Activated T-helper 1 cell treated with Interleukin-2 at 50 U/mL for 16 hours (primary cell): ENCODE measurements at places on chromosomes 6 and 20.
A peak's percentile ranks its signal among the peaks of the same experiment; 100 is the strongest.

DNA sequence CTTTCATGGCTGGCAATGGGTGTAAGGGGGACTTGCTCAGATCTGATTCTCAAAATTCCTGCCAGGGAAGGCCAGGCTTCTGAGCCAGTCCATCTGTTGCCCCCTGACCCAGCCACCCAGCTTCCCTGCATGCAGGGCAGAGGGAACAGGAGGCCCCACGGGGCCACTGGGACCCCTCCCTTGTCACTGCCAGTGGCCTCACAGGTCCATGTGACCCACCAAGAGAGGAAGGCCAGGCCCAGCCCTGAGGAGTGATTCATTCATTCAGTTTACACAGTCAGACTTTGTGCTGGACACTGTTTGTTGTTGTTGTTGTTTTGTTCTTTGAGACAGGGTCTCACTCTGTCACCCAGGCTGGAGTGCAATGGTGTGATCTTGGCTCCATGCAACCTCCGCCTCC is 39.5 kb downstream of the UBE2V1 start:
- no peak for DNase-seq

- no peak for DNase-seq
Observed at GRCh38 chr6:40556023-40556422, 31.1 kb downstream of the LRFN2 start.

DNA sequence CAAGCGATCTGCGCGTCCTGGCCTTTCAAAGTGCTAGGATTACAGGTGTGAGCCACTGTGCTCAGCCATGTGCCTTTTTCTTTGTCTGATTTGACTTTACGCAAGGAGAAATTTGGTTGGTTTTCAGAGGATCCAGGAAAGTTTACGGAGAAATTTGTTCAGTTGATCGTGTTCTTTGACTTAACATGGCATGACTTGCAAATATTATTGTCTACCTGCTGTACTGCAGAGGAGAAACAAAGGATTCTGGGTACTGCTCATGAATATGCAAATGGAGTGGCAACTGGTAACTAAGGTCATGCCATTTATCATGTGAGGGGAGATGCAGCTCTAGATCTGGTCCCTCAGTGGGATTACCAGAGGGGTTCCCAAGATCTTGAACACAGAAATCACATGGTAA is 68.8 kb upstream of the CHD6 start:
- DNase-seq: no peak

DNA sequence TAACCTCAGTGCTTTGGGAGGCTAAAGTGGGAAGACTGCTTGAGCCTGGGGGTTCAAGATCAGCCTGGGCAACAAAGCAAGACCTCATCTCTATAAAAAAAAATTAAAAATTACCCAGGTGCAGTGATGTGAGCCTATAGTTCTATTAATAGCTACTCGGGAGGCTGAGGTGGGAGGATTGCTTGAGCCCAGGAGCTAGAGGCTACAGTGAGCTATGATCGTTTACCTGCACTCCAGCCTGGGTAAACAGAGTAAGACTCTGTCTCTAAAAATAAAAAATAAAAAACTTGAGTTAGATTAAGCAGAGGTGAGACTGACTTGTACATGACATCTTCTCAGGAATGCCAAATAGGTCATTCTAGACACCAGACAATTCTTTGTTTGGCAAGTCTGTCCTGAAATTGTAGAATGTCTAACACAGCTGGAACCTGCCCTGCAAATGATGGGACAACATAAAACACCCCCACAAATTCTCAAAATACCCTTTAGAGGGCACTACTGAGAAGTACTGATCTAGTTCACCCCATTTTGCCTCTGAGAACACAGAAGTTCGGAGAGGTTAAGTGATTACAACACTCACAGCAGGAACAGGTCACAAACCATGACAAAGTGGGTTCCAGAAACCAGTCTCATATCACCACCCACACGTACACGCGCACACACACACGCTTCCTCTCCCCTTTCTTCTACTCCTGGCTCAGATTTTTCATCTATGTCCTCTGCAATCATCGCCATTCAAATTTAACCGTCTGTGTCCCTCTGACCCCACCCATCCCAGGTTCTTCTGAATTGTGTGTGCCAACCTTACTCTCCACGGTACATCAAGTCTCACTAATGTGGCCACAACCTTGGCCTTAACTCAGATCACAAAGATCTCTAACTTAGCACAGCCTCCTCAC is 38.3 kb downstream of the ARHGAP18 start:
- DNase-seq: peak; percentile 9

GRCh38 chr6:157244780-157245179 is 78.5 kb downstream of the TMEM242 start:
- no peak for DNase-seq

DNA sequence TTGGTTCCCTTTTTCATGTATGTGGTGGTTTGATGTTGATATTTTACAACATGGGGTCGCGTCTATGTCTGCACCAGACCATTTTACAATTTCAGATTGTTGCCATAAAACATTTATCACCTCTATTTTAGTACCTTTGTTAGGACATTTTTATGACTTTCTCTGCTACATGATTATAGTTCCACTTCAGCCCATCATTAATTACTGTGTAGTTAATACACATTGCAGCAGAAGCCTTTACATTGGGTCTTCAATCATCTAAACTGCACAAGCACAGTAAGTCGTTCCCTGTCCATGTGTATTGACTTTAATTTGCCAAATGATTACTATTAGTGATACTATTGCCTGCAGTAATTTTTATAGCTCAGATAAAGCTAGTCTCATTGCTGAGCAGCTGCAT is 15.7 kb upstream of the TMEM217 start:
- DNase-seq: no peak

- no peak for DNase-seq
Observed at GRCh38 chr20:40770564-40771307, 81.7 kb upstream of the MAFB start.

GRCh38 chr6:96675597-96675996 is 112.7 kb downstream of the FHL5 start:
- DNase-seq: no peak

DNA sequence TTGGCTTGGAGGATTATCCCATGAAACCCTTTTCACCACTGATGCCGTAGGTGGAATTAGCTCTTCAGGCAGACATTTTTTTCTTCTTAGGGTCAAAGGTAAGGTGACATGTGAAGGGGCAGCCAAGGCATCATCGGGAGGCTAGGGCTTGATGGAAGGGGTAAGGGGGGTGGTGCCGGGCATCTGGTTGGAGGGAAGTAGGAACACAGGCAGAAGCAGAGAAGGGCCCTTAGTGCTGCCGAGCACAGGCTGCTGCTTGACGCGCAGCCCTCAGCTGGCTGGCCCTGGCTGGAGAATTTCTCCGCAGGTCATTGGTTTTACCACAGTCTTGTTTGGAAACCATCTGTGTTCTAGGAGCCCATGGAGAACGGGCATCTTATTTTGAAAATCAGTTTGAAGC is 54.7 kb downstream of the TRAF3IP2 start:
- no peak for DNase-seq

DNA sequence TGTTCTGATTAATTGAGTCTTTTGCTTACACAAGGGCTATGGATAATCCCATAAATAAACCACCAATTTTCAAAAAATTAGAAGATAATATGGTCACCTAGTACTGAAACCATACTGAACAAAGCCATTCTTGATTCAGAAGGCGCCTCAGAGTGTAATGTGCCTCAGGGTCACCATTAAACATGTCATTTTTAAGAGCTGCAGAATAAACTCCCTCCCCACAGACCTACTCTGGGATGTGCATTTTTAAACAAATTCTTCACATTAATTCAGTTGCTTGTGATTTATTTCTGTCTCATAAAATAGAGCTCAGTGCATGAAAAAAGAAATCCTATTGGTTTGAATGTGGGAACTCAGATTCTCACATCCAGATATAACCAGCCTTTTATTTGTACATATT is 202.1 kb upstream of the HEY2 start:
- DNase-seq: no peak

GRCh38 chr20:46930640-46931339 is 36.1 kb downstream of the EYA2 start:
- DNase-seq: no peak

- DNase-seq: no peak
Observed at GRCh38 chr6:288866-289265, 3.4 kb upstream of the DUSP22 start.

DNA sequence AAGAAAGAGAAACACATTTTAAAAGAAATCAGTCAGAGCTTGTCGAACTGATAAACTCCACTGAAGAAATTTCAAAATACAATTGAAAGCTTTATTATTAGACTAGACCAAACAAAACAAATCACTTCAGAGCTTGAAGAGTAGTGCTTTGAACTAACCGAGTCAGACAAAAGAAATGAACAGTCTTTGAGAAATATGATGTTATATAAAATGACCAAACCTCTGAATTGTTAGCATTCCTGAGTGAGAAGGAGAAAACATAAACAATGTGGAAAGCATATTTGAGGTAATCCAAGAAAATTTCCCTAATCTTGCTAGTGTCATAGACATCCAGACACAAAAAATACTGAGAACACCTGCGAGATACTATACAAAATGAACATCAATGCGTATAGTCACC is 13.2 kb upstream of the CST4 start:
- DNase-seq: no peak

GRCh38 chr6:105795913-105796517 is 290.1 kb upstream of the PRDM1 start:
- DNase-seq: no peak

GRCh38 chr20:38724626-38725147 is 401 bp downstream of the SLC32A1 start:
- no peak for DNase-seq

DNA sequence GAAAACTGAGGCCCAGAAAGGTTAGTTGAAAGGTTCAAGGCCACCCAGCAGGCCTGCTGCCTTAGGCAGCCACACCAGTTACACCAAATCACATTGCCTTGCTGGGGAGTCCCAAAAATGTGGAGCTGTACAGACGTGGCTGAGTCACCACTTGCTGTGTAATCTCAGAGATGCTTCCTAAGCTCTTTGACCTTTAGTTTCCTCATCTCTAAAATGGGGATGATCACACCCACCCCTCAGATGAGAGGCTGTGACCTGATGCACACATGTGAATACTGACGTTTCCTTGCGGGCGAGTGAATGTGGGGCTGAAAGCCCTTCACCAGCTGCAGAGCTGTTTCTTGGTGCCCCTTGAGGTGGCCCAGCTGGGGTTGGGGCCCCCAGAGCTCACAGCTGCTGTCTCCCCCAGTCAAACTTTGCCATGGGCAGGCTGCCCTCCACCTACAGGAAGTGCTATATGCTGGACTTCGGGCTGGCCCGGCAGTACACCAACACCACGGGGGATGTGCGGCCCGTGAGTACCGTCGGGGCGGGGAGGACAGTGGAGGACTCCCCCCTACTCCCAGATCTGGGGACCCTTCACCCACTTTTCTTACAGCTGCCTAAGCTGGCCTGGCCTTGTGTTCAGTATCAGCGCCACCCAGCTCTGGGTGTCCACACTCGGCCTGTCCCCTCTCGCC is 11.0 kb downstream of the TTBK1 start:
- DNase-seq: no peak

DNA sequence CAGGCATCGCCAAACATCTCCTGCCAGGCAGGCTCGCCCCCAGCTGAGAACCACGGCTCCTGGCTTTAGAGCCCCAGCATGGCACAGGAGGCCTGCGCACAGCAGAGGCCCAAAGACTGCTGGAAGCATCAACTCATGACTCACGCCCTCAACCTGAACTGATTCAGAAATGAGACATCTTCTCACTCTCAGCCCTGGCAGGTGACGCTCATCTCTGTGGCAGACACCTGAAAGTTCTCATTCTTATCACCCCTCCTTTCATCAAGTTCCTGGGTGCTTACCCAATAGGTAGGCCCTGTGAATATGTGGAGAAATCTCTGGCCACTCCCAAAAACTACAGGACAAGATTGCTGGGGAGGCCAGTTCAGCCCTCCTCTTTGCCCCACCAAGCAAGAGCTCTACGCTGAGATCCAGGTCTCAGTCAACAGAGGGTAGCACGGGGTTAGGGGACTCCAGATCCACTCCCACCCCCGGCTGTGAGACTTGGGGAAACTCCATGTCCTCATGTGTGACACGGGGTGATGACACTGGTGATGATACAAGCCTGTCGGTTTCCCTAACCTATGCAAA is 11.3 kb downstream of the NFATC2 start:
- DNase-seq: peak; percentile 49

- DNase-seq: no peak
Observed at GRCh38 chr6:137874204-137875057, 7.4 kb downstream of the TNFAIP3 start.
